ENCODE measurements at places on chromosomes 4 and X. TPM values are rescaled to one million over a fixed set of nuclear protein-coding genes. Genes with fewer than 3 reads are reported as not detected.
A peak's percentile ranks its signal among the peaks of the same experiment; 100 is the strongest.

- H3K36me3 ChIP-seq = no peaks in the 10 kb centered on the region
- no peak for DNase-seq
- no peak overlapping the region for H3K4me3 ChIP-seq
- H3K27me3 ChIP-seq = no peaks in the 10 kb centered on the region
Observed at GRCh38 chr4:93749292-93749761, 79.2 kb upstream of the ATOH1 start.

DNA sequence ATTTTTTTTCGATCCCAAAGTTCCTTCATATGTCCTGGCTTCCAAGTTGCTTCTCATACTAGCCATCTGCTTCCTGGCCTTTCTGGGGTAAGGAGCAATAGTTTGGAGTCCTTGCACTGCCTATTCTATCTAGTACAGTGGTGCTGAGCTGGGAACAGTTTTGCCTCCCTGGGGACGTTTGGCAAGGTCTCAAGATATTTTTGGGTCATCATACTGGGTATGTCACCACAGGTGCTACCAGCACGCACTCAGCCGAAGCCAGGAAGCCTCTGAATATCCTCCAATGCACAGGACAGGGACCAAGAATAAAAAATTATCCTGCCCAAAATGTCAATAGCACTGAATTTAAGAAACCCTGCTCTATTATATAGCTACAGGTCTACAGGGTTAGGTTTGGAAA, 35.4 kb upstream of the TMSB15B start:
- H3K4me3 ChIP-seq = no peak overlapping the region
- H3K4me1 ChIP-seq = peaks cover 12% of the 10 kb centered on the region
- H3K36me3 ChIP-seq = peaks cover 20% of the 10 kb centered on the region
- no peaks in the 10 kb centered on the region for H3K27me3 ChIP-seq
- no peak overlapping the region for H3K27ac ChIP-seq

The ZDHHC15 gene
- not detected for total RNA-seq

DNA sequence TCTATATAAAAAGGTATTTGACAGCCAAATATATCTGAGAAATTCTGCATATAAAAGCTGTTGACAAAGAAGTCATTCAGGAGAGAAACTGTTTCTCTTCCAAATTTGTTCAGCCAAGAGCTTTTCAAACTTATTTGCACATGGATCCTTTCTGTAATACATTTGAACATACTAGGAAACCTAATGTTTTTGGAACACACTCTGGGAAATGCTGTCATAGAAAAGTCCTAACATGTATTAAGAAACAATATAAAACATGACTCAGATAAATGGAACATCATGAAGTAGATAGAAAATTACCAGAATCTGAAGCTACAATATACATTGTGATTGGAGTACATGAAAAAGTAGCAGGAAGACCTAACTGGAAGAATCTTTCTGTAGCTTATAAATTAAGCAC, 781.5 kb upstream of the EPHA5 start:
- H3K27ac ChIP-seq = no peak overlapping the region
- H3K4me1 ChIP-seq = no peaks in the 10 kb centered on the region
- no peaks in the 10 kb centered on the region for H3K36me3 ChIP-seq
- H3K4me3 ChIP-seq = no peak overlapping the region
- no peaks in the 10 kb centered on the region for H3K27me3 ChIP-seq

DNA sequence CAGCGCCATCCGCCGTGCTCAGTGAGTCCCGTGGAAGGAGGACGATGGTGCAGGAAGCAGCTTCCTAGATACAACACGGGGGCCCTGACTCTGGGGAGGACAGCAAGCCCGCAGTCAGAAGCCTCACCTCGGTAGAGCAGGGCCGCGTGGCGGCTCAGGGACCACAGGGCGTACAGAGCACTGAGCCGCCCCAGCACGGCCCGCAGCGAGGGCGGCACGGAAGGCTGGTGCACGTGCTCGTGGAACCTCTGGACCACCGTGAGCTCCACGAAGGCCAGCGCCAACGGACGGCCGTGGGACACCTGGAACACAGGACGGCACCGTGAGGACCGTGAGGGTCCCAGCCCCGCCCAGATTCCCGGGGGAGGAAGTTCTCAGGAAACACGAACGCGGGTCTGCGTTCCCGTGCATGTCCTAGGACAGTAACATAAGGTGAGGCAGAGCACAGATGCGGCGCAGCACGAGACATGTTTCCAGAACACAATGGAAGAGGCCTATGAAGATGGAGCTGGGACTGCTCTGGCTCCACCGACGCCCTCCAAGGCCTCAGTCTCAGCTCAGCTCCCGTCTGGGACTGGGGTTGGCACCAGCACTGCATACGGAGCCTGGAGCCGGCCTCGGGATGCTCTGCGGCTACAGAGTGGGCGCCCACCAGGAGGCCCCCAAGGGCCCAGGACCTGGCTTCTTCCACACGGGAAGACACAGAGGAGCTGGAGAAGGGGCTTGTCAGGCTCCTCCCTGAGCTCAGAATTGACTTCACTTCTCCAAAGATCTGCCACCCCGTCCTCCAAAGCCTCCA, 65.5 kb downstream of the ACOX3 start:
- no peak overlapping the region for H3K27ac ChIP-seq
- no peaks in the 10 kb centered on the region for H3K27me3 ChIP-seq
- H3K4me3 ChIP-seq = no peak overlapping the region
- no peaks in the 10 kb centered on the region for H3K4me1 ChIP-seq

DNA sequence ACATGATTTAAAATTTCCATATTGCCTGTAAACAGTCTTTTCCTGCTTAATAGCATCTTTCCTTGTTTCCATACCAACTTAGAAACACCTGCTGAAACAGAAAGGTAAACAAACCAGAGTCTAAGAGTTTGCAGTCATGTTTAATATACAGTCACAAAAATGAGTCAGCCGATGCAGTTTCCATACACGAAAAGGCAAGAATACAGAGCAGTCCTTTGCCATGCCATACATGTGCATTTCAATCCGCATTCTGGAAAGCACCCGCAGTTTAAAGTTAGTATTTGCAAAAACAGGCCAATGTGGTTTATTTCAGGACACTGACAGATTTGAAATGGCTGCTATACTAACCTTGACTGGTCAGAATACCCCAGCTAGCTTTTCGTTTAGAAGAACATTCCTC, 32.1 kb downstream of the ASB5 start:
- no peak for DNase-seq
- no peaks in the 10 kb centered on the region for H3K4me1 ChIP-seq
- H3K27me3 ChIP-seq = no peaks in the 10 kb centered on the region
- no peak overlapping the region for H3K4me3 ChIP-seq
- no peak overlapping the region for H3K27ac ChIP-seq

DNA sequence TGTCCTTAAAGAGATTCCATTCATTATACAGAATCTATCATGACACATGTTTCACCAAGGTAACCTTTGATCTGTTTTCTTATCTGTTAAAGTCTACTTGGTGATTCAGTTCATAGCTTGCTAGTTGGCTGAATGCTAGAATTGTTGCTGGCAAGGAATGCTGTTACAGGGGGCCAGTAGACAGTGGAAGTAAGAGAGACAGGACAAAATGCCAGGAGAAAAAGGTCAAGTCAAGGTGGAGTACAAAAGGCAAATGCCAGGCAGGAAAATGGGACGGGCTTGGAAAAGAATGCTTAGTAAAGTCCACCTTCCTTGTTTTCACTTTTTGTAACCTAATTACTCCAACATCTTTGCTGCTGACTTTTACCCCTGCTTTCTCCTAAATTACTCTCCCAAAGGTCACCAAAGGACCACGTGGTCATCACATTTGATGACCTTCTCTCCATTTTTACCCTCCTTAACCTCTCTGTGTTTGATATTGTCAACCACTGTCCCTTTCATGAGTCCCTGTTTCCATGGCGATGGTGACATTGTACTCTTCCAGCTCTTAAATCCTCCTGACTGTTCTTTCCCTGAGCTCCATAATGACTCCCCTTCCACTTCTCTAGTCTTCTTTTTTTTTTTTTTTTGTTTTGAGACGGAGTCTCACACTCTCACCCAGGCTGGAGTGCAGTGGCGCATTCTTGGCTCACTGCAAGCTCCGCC, 24.5 kb upstream of the TAPT1 start:
- H3K27ac ChIP-seq = no peak overlapping the region
- DNase-seq = no peak
- no peaks in the 10 kb centered on the region for H3K36me3 ChIP-seq

GRCh38 chr4:141028024-141028529, 105.2 kb downstream of the RNF150 start:
- no peaks in the 10 kb centered on the region for H3K4me1 ChIP-seq
- no peaks in the 10 kb centered on the region for H3K27me3 ChIP-seq
- DNase-seq = no peak
- no peaks in the 10 kb centered on the region for H3K36me3 ChIP-seq
- H3K27ac ChIP-seq = no peak overlapping the region

DNA sequence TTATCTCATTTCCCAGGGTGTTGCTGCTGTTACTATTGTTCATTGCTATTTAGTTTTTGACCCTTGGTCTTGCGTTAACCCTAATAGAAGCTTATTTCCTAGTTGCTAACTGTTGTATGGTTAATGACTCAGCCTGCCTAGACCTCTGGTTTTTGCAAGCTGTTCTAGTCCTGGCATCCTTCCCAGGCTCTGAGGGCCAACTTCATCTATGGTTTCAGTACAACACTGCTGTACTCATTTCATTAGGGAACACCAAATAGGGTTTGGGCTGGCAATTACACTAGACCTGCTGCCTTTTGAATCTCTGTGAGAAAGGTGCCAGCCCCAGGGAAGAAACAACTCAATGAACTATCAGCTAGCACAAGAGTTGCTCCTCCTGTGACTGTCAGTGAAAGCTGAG, 59.6 kb downstream of the DCX start:
- H3K27ac ChIP-seq = no peak overlapping the region
- DNase-seq = no peak
- no peaks in the 10 kb centered on the region for H3K27me3 ChIP-seq
- H3K36me3 ChIP-seq = no peaks in the 10 kb centered on the region
- H3K4me1 ChIP-seq = no peaks in the 10 kb centered on the region
- H3K4me3 ChIP-seq = no peak overlapping the region

The CSAG2 gene
- 1.3 TPM for total RNA-seq

The SYP gene
- total RNA-seq = 1.2 TPM

The RHOXF2B gene
- total RNA-seq = not detected

DNA sequence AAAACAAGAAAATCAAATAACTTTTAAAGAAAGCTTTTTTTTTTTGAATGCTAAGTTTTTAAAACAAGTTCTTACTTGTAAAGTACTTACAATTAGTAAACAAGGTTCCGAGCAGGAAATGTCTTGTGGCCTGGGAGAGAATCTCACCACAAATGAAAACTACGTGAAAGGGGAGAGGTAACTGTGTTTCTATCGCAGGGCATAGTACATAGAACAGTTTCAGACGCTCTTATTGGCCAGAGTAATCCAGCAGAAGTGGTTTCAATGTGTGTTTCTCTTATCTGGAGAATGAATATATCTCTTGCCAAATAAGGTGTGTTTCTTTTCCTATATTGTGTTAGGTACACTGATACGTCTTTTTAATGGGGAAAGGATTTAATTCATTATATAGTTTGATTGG, at the start of gene PLAC8:
Gene PLAC8 (minus strand): TSS at position 154 of the 400 bp plus-strand sequence. CDS start 6,808 bp downstream, outside the sequence.
- H3K4me3 ChIP-seq = peak within 1 kb of the TSS; percentile 83
- peak within 1 kb of the TSS; percentile 81 for H3K27ac ChIP-seq
- DNase-seq = peak; percentile 65

DNA sequence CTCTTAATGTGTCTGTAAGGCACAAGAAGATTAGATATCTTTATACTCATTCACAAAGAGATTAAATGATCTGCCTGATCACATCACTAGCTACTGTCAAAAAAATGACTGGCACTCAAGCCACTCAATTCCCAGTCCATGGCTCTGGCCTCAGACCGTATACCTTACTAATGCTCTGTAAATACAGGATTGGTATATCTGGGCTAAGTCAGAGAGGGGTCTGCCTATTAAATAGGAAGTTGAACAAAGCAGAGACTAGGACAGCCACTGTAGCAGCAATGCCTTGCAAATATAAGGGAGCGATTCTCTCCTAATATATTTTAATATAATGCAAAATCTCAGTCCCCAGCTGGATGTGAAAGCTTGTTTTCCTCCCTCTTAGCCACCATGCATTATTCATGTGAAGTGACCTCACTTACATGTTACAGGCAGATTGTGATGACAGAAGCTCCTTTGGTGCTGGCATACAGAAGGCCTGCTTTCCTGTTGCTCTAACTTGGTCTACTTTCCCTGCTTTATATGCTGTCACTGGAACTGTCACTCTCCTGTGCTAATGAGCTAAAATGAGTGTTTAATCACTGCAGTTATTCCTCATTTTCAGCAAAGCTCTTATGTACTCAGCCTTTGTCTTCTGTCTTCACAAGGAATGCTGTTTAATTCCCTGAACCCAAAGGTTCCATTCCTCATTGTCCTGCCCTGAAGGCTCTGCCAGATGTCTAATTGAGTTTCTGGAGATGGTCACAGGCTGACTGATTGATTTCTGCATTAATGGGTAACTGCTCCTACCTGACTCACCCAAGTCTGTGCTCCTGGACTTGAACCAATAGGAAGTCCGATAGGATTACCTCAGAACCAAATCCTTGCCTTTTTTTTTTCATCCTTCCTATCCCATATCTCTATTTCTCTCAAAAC, 578.2 kb downstream of the KLHL13 start:
- no peak overlapping the region for H3K27ac ChIP-seq
- no peaks in the 10 kb centered on the region for H3K36me3 ChIP-seq
- no peaks in the 10 kb centered on the region for H3K4me1 ChIP-seq
- no peak for DNase-seq
- no peak overlapping the region for H3K4me3 ChIP-seq
- H3K27me3 ChIP-seq = no peaks in the 10 kb centered on the region

- H3K4me3 ChIP-seq = no peak overlapping the region
- H3K27ac ChIP-seq = no peak overlapping the region
- H3K36me3 ChIP-seq = no peaks in the 10 kb centered on the region
- DNase-seq = no peak
Observed at GRCh38 chr4:152943672-152944071, 7.5 kb downstream of the FHDC1 start.

DNA sequence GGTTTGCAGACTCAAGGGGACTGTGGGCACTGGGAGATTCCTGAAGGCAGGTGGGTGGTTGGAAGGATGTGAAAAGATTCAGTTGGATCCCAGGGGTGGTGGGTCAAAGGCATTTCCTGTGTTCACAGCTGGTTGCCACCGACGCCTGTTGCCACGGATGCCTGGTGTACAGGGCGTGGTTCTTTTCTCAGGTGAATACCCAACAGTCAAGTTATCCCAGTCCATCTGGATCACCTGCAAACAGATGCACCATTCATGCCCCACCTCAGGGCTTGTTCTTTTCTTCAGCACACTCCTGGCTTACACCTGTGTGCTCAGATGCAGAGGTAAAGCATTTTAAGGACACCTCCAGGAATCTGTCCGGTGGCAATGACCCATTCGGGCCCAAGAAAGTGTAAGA, 55.8 kb upstream of the SHOX start:
- no peak overlapping the region for H3K27ac ChIP-seq
- H3K36me3 ChIP-seq = no peaks in the 10 kb centered on the region
- H3K4me3 ChIP-seq = no peak overlapping the region
- no peaks in the 10 kb centered on the region for H3K27me3 ChIP-seq
- H3K4me1 ChIP-seq = no peaks in the 10 kb centered on the region

DNA sequence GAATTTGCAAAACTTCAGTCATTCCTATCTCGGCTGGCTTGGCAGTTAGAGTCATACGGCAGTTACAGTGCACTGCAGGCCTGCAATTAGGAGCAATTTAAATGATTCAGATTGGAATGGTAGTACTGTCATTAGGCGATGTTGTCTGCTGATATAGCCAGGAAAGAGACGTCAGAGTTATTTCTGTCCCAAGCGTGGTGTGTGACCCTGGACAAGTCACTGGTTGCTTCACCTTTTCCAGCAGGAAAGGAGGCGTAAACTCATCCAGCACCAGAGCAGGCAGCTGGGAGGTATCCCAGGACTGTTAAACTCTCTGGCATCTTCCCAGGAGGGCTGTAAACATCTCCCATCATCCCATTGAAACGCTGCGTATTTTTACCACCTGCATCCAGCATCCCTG, 836 bp upstream of the LNX1 start:
- peaks cover 1% of the 10 kb centered on the region for H3K4me1 ChIP-seq
- DNase-seq = no peak
- no peak overlapping the region for H3K4me3 ChIP-seq
- H3K27ac ChIP-seq = no peak overlapping the region
- H3K27me3 ChIP-seq = peaks cover 29% of the 10 kb centered on the region

All from activated CD4-positive, alpha-beta memory T cell treated with anti-CD3 and anti-CD28 coated beads, Interleukin-2, amount 10 ng/mL, durations not matched to agents 7 days and 5 days (primary cell).